Transverse colon (tissue), 4 donors: ENCODE measurements at places on chromosomes 7 and 10. TPM values are rescaled to one million over a fixed set of nuclear protein-coding genes. Genes with fewer than 3 reads are reported as not detected.

DNA sequence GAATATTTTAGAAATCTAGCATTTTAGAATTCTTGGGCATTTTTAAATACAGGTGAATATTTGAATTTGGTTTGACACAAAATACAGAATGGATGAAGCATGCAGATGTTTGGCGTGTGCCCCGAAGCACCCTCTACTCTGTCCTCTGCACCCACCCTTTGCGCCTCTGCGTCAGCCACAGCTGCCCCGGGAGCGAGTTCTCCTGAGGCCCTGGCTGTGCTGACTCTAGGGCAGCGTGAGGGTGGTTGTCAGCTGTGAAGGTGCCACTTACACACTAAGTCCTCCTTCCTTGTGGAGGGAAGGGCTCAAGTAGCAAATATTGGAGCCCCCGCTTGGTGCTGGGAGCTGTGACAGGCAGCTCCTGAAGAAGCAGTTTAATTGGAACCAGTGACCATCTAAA lies 48.4 kb downstream of the DAGLB start:
- H3K36me3 ChIP-seq = no peaks in the 10 kb centered on the region
- H3K27ac ChIP-seq = peak overlapping the region; percentile 12
- peaks cover 15% of the 10 kb centered on the region for H3K4me1 ChIP-seq
- no peak for DNase-seq
- no peaks in the 10 kb centered on the region for H3K27me3 ChIP-seq

- no peak overlapping the region for H3K27ac ChIP-seq
- H3K4me3 ChIP-seq = no peak overlapping the region
- DNase-seq = no peak
- H3K27me3 ChIP-seq = peaks cover 4% of the 10 kb centered on the region
- H3K36me3 ChIP-seq = no peaks in the 10 kb centered on the region
Measured at GRCh38 chr7:143199040-143199439, 15.8 kb downstream of the TAS2R39 start.

The HOXA10 gene
- 19.8 TPM for total RNA-seq

The SRRM3 gene
- total RNA-seq = 0.82 TPM

- no peaks in the 10 kb centered on the region for H3K36me3 ChIP-seq
- no peaks in the 10 kb centered on the region for H3K4me1 ChIP-seq
- no peak for DNase-seq
- H3K27me3 ChIP-seq = peaks cover 26% of the 10 kb centered on the region
- H3K4me3 ChIP-seq = no peak overlapping the region
Measured at GRCh38 chr10:23341004-23341403, 3.6 kb downstream of the C10orf67 start.

DNA sequence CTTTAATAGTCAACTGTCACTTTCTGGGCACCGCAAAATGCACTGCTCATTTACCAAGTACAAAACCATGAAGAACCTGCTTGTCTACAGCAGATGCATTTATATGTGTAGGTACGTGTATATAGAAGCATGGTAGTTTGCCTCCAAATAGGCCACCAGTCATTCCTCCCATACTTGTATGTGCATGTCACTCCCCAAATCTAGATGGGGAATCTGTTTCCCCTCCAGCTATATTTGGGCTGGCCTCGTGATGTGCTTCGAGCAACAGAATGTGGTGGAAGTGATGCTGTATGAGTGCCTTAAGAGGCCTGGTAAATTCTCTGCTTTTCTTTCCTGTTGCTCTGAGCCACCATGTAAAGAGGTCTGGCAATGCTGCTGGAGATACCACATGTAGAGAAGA lies 47.1 kb downstream of the PSMC2 start:
- H3K36me3 ChIP-seq = no peaks in the 10 kb centered on the region
- no peak overlapping the region for H3K4me3 ChIP-seq
- no peak for DNase-seq

- peaks cover 34% of the 10 kb centered on the region for H3K4me1 ChIP-seq
- no peaks in the 10 kb centered on the region for H3K36me3 ChIP-seq
- H3K27ac ChIP-seq = no peak overlapping the region
- no peak overlapping the region for H3K4me3 ChIP-seq
Measured at GRCh38 chr10:100734295-100735086, 10.9 kb upstream of the PAX2 start.

The GLCCI1 gene
- 14.5 TPM for total RNA-seq

The CALML5 gene
- not detected for total RNA-seq

GRCh38 chr10:18341055-18341454 lies 200.8 kb downstream of the CACNB2 start:
- no peak for DNase-seq
- no peaks in the 10 kb centered on the region for H3K27me3 ChIP-seq

DNA sequence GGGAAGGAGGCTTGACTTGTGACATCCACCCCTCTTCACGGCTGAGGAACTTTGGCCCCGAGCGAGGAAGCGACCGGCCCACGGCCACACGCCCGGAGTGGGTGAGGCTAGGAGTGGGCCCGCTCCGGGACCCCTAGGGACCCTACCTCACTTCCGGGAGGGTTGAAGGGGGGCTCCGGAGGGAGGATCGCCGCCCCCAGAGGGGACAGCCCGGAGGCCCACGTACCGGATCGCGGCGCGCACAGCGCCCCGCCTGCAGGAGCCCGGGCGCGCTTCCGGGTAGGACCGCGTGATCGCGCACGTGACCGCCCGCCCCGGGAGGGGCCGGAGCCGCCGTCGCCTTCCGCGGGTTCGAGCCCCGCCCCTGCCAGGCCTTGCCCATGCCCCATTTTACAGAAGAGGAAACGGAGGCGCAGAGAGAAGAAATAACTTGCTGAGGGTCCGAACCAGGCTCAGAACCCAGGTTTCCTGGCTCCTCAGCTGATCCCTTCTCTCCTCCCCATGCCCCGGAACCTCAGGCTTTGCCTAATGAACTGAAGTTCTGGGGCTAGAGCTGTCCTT lies at the start of gene HPS1:
Gene HPS1 (minus strand): TSS at position 275 of the 561 bp plus-strand sequence. CDS start 3,695 bp downstream, outside the sequence.
- peaks cover 18% of the 10 kb centered on the region for H3K36me3 ChIP-seq
- peak within 1 kb of the TSS; percentile 61 for H3K4me3 ChIP-seq
- DNase-seq = peak; percentile 87

GRCh38 chr7:50779427-50779826 lies 3.3 kb downstream of the GRB10 start:
- H3K36me3 ChIP-seq = no peaks in the 10 kb centered on the region
- H3K4me1 ChIP-seq = peaks cover 26% of the 10 kb centered on the region
- no peak for DNase-seq
- H3K27ac ChIP-seq = no peak overlapping the region

The WEE2 gene
- total RNA-seq = not detected

GRCh38 chr7:44132039-44132438 lies 8.7 kb upstream of the POLD2 start:
- H3K36me3 ChIP-seq = no peaks in the 10 kb centered on the region
- H3K27me3 ChIP-seq = no peaks in the 10 kb centered on the region
- H3K4me3 ChIP-seq = no peak overlapping the region
- no peak for DNase-seq
- no peaks in the 10 kb centered on the region for H3K4me1 ChIP-seq

GRCh38 chr7:106057962-106058927 lies 53.9 kb downstream of the SYPL1 start:
- peak overlapping the region; percentile 48 for H3K27ac ChIP-seq
- no peak overlapping the region for H3K4me3 ChIP-seq
- peak; percentile 69 for DNase-seq
- H3K36me3 ChIP-seq = no peaks in the 10 kb centered on the region
- H3K27me3 ChIP-seq = no peaks in the 10 kb centered on the region

The FAM24B gene
- 3.7 TPM for total RNA-seq

DNA sequence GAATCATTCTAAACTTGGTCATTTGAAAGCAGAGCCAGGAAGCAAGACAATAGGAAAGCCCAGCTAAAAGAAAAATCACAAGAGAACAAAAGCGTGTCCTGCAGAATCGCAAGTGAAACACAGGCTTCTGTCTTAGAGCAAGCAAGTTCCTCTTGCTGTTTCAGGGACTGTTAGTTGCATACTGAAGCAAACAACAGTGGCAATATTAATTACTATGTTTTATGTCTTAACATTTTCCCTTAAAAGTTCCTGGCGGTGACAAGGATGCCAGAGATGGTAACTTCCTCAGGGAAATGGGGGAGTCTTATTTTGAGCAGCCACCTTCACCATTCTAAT lies 217.1 kb downstream of the GFRA1 start:
- H3K27ac ChIP-seq = peak overlapping the region; percentile 53
- no peaks in the 10 kb centered on the region for H3K4me1 ChIP-seq
- no peaks in the 10 kb centered on the region for H3K36me3 ChIP-seq
- no peak overlapping the region for H3K4me3 ChIP-seq
- H3K27me3 ChIP-seq = no peaks in the 10 kb centered on the region

GRCh38 chr7:17033245-17033644 lies 151.5 kb upstream of the AGR3 start:
- peak; percentile 18 for DNase-seq
- no peaks in the 10 kb centered on the region for H3K36me3 ChIP-seq
- H3K27ac ChIP-seq = no peak overlapping the region
- no peaks in the 10 kb centered on the region for H3K4me1 ChIP-seq
- no peaks in the 10 kb centered on the region for H3K27me3 ChIP-seq

DNA sequence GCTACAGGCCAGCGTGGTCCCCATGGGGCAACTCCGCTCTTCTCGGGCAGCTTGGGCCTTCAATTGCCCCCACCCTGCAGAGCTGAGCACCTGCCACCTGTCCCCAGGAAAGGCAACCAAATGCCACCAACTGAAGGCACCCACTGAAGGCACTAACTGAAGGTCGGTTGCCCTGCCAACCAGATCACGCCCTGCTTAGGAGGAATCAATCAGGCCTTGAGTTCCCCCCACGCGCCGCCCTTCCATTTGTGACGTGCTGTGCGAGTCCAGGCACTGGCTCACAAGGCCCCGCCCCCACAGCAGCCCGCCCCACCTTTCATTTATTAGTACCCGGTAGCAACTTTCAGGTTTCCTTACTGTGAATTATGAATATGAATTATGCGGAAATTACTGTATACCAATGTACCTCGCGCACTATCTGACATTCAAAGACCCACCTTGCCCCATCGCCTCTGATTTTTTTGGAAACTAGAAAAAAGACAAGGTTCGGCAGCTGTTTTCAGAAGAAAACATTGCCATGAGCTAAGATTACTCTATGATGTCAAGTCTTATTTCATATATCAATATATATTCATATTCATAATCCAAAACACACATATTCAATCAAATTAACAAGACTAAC lies 83.6 kb upstream of the ABI1 start:
- no peaks in the 10 kb centered on the region for H3K36me3 ChIP-seq
- no peaks in the 10 kb centered on the region for H3K27me3 ChIP-seq
- no peak for DNase-seq
- H3K4me3 ChIP-seq = no peak overlapping the region
- no peak overlapping the region for H3K27ac ChIP-seq
- H3K4me1 ChIP-seq = no peaks in the 10 kb centered on the region

- no peaks in the 10 kb centered on the region for H3K4me1 ChIP-seq
- DNase-seq = no peak
- no peak overlapping the region for H3K27ac ChIP-seq
- H3K36me3 ChIP-seq = no peaks in the 10 kb centered on the region
- H3K4me3 ChIP-seq = no peak overlapping the region
Measured at GRCh38 chr10:107492389-107492788, 327.9 kb upstream of the SORCS1 start.

The PIK3CG gene
- total RNA-seq = 13.1 TPM
